Fibroblast of the aortic adventitia (primary cell): ENCODE measurements at places on chromosomes 7 and 10.

- no peak for DNase-seq
Observed at GRCh38 chr10:26336979-26337378, 101.2 kb upstream of the APBB1IP start.

DNA sequence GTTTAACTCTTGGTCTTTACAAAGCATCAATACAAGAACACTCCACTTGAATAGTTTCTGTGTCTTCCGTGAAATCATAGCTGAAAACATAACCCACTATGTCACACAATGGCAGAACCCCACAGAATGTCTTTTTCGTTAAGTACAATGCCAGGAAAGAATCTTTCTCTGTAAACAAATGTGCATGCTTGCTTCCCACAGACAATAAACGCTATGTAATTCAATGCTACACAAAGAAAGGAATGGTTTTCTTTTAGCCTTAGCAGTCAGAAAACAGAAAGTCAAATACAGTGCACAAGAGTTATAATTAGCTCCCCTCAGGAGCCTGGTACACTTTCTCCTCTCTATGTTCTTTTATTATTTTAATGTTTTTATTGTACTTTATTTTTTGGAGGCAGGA lies 186.1 kb downstream of the SRPK2 start:
- no peak for DNase-seq

DNA sequence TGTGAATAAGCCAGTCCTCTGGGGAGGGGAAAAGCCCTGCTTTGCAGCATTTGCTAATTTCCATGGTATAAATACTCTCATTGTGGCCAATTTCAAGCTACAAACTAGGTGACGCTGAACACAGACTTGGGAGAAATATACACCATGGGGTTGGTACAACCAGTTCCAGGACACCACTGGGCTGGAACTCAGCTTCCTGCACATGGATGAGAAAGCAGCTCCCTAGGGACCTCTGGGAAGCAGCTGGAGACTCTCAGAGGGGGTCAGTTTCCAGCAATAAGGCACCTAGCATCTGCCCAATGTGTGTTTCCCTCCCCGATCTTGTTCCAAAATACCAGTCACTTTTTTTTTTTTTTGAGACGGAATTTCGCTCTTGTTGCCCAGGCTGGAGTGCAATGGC lies 56.8 kb upstream of the WDR11 start:
- no peak for DNase-seq

GRCh38 chr10:60142736-60143135 lies 236.4 kb upstream of the CCDC6 start:
- no peak for DNase-seq

GRCh38 chr7:40704172-40704571 lies 569.4 kb downstream of the SUGCT start:
- no peak for DNase-seq

DNA sequence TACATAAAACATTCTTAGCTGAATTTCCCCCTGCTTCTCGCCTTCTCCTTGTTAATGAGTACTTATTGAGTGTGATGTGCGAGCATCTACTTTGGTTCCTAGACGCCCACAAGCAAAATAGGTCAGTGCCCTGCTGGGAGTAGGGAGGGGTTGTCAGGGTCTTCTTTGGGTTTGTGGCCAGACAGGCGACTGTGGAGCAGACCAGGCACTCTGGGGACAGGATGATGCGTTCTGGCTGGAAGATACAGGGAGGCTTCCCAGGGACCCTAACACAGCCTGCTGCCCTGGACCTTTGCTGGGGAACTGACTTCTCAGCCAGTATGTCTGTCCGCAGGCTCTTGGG lies 227.2 kb downstream of the CUX1 start:
- no peak for DNase-seq

GRCh38 chr10:49783645-49784044 lies 21.5 kb upstream of the OGDHL start:
- no peak for DNase-seq
